GM04504 (cell line): ENCODE measurements at places on chromosomes 7 and 10.

DNA sequence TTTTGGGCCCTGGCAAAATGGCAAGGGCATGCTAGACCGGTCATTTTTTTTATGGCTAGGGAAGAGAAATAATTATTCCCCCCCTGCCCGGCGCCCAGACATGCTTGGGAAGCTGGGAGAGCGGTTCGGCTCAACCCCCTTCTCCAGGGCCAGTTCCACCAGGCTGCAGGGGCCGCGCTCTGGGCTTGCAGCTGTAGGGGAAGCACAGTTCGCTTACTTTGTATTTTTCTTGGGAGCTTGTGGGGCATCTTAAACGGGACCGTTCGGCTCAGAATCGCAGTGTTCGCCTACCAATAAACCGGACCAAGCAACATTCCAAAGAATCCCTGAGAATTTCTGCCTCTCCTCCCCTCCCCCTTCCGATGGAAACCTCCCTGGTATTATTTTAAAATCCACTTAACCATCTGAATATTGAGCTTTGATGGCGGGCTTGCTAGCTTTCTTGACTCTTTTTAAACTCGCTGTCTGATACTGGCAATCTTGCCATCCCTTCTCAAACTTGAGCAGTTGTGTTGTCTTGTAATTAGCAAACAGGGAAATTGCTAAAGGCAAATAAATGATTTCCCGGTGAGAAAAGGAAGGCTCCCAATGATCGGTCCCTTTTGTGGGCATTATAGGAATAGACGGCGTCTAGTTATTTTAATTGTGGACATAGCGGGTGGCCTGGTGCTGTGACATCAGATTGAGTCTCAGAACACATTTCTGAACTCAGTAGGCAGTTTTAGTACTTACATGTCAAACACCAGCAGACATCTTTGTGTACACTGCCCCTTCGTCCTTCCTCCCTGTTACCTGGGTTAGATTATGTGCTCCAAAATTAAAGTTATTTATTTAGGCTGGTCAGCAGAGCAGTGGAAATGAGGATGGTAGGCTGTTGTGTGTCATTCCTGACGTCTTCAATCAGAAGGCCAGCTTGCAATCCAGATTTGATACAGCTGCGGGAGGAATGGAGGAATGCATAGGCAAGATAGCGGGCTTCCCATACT lies 3.4 kb downstream of the TCF7L2 start:
- no peak for DNase-seq

- DNase-seq = peak; percentile 64
These were observed 1.4 kb downstream of the MAGI2 start for GRCh38 chr7:79452032-79452494.

DNA sequence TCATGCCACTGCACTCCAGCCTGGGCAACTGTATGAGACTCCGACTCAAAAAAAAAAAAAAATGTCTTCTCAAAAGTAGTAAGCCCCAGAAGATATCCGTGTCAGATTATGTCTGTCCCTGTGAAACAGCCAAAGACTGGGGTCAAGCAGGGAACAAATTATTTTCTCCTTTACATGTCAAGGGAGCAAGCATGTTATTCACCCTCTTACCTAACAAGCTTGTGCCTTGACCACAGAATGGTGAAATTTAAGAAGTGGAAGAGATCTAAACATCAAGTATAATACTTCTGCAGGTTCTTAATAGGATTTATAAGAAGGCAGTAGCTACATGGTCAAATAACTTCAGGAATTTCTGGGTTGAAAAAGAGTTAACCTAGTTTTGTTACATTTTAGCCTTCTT lies 187.9 kb downstream of the ZNF365 start:
- no peak for DNase-seq

DNA sequence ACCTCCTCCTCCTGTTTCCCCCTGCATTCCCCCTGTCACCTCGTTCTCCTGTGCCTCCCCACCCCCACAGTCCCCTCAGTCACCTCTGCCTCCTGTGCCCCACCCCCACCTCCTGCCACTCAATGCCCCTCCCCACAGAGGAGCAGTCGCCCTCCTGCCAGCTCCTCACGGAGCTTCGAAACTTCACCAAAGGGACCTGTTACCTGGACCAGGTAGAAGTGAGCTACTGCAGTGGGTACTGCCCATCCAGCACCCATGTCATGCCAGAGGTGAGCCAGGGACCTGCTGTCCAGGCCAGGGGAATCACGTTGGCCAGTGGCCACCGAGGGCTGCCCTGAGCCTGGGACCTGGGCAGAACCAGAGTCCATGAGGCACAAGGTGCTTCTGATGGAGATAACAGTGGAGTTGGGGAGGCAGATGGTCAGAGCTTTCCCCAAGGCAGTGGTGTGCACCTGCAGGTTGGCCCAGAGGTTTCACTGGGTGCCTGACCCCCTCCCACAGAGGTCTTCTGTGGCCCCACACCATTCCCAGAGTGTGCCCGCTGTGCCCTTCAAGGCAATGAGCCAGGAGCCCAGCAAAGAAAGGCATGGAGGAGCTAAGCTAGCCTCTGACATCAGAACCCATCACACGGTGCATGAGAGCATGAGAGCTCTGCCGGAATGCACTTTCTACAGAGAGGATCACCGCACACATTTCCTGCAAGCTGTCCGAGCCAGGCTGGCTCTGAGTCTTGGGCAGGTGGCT lies 7.0 kb upstream of the ZNF862 start:
- DNase-seq = no peak

DNA sequence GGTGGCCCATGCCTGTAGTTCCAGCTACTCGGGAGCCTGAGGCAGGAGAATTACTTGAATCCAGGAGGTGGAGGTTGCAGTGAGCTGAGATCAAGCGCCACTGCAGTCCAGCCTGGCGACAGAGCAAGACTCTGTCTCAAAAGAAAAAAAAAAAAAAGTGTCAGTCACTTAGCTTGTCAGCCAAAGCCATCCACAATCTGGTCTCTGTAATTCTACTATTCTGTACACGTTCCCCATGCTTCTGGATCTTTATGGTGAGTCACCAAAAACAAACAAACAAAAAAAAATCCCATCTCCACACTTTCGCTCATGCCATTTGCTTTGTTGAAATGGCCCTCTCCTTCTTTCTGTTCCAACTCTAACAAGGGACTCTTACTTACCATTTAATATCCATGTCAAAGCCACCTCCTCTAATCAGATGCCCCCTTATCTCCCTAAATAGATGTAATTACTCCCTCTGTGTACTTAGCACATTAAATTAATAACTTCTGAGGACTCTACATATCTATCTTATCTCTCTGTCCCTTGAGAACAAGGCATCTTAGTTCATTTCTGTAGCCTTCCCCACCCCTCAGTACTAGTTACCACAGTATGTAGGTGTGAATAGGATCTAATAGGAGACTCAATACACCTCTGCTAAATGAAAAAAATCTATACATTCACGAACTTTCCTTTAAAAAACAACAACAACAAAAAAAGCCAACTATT lies 128.4 kb downstream of the ELMO1 start:
- no peak for DNase-seq

- DNase-seq = no peak
These were observed 60.1 kb downstream of the RABGEF1 start for GRCh38 chr7:66800591-66800990.

GRCh38 chr7:29626730-29627129 lies 63.1 kb downstream of the PRR15 start:
- DNase-seq = no peak

- no peak for DNase-seq
These were observed 134.1 kb downstream of the GFRA1 start for GRCh38 chr10:116138897-116139296.

- DNase-seq = no peak
These were observed 298.3 kb downstream of the RPS24 start for GRCh38 chr10:78332012-78332411.

GRCh38 chr7:100374601-100375000 lies 1.3 kb downstream of the PILRA start:
- no peak for DNase-seq

DNA sequence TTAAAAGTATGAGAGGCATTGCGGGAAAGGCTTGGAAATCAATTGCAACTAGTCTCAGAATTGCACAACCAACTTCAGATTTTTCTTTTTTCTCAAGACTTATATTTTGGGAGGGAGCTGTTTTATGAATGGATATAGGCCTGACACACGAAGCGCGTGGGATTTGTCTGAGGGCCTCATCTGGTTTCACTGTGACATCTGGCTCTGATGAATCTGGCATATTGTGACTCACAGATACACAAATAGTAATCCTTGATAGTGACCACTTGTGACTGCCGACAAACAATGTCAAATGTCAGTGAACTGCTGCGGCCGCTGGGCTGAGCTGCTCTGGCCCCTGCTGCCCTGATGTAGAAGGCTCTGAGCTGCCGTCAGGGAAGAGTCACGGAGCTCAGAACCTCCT lies 655.1 kb downstream of the INHBA start:
- peak; percentile 66 for DNase-seq

DNA sequence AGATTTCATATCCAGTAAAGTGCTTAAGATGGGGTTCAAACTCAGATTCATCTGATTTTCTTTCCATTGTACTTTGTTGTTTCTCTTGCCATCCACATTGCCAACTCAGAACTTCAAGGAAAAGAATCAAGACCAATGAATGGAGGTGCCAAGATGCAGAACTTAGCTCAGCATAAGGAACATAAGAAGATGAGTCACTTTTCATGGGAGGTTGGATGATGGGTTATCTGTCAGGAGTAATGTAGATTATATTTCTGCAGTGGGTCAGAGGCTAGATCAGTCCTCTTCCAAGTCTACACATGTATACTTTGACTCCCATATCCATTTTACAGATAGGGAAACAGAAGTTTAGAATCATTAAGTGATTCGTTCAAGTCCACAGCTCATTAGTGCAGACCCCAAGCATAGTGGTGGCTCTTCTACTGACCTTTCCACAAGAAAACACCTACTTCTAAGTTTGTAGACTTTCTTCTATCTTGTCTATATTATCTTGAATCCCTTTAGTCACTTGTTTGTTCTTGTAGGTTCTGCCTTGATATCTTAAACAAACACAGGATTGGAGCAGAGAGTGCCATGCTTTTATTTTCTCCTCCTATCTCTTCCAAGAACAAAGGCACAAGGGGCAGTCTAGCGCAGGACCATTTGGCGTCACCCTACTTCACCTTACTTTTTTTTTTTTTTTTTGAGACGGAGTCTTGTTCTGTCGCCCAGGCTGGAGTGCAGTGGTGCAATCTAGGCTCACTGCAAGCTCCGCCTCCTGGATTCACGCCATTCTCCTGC lies 14.0 kb upstream of the ADD3 start:
- DNase-seq = no peak

GRCh38 chr7:128792471-128793180 lies 858 bp downstream of the CCDC136 start:
- DNase-seq = no peak

- peak; percentile 32 for DNase-seq
These were observed 29.9 kb downstream of the GSAP start for GRCh38 chr7:77386165-77386822.

- DNase-seq = peak; percentile 86
These were observed 253.7 kb upstream of the PITRM1 start for GRCh38 chr10:3426190-3426845.

GRCh38 chr7:100171087-100171681 lies 2.8 kb upstream of the GAL3ST4 start:
- no peak for DNase-seq

GRCh38 chr10:79444199-79445119 lies 965 bp downstream of the ZCCHC24 start:
- no peak for DNase-seq

- DNase-seq = no peak
These were observed 13.5 kb downstream of the GCC1 start for GRCh38 chr7:127571741-127572505.

DNA sequence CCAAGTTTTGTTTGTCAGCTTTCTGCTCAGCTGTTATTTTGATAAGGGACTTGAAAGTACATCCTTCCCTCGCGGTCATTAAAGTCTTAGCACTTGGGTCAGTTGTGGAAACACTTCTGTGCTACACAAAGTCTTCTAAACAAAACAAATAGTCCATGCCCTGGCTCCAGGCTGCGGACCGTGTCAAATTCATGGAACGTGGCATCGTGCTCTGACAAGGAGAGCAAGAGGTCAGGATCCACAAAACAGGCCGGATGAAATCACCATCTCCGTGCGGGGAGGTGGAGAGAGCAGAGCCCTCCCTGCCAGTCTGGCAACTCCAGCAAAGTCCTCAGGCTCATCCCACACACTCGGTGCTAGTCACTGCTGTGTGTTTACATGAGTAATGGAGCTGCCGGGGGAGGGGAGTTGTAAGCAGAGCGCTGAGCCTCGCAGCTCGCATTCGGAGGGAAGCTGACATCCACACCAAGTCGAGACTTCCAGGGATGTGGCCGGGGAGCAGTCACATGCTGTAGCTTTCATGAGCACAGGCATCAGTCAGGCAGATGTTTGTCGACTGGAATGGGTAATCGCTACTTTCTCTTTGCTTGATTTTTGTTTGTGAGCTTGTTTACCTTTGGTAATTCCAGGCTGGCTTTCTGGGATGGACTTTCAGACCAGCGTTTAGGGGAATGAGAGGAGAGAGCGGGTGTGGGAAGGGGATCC lies 147.6 kb downstream of the ARID5B start:
- DNase-seq = peak; percentile 95

DNA sequence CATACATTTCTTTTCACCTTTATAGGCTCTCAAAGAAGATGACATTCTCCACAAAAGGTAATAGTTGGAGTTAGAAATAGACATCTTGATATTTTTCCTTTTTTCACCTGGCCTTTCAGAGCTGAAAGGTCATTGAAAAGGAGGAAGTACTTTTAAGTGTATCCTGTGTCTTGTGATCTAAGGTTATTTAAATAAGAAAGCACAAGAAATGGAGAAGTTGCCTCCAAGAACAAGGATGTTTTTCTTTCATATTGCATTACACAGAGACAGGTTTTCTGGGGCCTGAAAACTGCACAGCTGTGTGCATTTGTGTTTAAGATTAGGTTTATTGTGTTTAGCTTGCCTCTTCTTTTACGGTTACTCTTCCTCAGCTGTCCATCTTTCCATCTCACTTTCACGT lies 103.4 kb upstream of the SEMA3D start:
- no peak for DNase-seq

DNA sequence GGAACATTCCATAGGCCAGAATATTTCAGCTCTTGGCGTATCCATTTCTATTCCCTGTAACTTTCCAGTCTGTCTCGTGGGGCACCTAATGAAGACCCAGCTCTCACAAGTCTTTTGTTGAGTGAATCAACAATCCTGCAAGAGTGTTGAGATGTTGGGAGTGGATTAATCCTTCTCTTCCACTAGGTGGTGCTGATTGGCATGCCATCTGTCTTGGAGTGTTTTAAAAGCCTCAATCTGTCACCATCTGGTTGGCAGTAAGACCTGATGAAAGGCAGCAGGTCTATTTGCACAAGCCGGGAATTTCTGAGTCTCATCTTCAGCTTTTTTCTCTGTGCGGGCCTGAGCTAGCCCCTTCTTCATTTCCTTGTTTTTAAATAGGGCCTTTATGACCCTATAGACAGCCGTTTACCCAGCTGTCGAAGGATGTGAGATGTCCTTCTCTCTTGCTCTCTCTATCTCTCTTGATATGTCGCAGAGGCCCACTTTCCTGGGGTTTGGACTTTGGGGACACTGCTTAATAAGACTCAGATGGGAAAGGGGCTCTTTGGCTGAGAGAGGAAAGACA lies 180.5 kb downstream of the ZNF365 start:
- DNase-seq = peak; percentile 46

DNA sequence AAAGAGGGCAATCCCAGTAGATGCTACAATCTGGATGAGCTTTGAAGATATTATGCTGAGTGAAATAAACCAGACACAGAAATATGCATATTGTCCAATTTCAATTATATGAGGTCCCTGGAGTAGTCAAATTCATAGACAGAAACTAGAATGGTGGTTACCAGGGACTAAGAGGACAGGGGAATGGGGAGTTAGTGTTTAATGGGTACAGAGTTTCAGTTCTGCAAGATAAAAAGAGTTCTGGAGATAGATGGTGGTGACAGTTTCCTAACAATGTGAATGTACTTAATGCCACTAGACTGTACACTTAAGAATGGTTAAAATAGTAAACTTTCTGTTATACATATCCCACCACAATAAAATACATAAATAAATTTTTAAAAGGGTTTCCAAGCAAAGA lies 236.6 kb downstream of the ELMO1 start:
- no peak for DNase-seq
